ENCODE measurements at places on chromosomes 3 and 15.

- DNase-seq = no peak
Observed at GRCh38 chr15:69734699-69735098, 282.1 kb downstream of the RPLP1 start.

GRCh38 chr15:75928680-75929608, 25.3 kb downstream of the FBXO22 start:
- DNase-seq = no peak

- DNase-seq = no peak
Observed at GRCh38 chr3:28050885-28051284, 190.5 kb upstream of the CMC1 start.

DNA sequence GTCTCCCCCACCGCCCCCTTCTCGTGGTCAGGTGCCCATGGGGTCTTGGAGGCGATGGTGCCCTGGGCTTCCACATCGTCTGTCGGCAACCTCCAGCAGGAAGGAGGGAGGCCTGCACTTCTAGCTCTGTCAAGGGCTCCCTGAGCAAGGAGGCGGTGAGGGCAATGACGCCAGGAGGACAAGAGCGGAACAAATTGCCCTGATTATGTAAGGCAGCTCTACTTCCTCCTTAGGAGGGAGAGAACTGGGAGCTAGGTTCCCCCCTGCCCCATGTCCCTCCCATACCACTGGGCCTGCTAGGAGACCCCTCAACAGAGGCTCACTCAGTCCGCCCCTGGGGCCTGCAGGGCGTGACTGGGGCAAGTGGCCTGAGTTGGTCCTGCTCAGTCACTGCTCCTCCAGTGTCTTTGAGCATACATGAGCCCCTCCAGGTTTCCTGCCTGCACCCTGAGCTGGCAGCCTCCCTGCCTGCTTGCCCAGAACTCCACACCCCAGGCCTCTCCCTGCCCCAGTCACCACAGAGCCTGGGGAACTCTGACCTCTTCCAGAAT, 56.1 kb downstream of the CACNA2D2 start:
- DNase-seq = no peak

DNA sequence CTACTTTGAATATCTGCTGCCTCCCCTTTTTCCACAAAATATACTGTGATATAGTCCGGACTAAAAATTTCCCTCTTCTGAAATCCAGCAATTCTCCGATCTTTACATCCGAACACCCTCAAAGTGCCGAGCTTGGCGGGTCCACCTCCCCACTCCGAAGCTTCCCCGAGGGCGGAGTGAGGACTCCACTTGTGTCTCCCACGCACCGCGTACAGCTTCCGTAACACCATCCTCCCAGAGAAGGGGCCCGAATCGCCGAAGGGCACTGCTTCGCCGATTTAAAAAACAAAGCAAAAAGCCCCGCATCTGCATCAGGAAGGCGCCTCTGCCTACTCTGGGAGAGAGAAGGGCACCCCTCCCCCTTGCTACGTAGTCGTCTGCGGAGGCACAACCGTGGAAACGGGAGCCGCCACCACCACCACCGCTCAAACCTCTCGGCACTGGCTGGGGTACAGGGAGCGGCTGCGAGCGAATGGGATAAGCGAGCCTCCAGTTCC, 551 bp downstream of the NCBP2 start:
- peak; percentile 40 for DNase-seq

GRCh38 chr15:25903024-25903581, 40.0 kb upstream of the ATP10A start:
- DNase-seq = no peak

- DNase-seq = no peak
Observed at GRCh38 chr3:128782282-128783146, 56.5 kb downstream of the RAB7A start.

GRCh38 chr3:70393881-70394612, 81.6 kb upstream of the MDFIC2 start:
- no peak for DNase-seq

- DNase-seq = no peak
Observed at GRCh38 chr3:26345613-26346012, 277.0 kb upstream of the LRRC3B start.

DNA sequence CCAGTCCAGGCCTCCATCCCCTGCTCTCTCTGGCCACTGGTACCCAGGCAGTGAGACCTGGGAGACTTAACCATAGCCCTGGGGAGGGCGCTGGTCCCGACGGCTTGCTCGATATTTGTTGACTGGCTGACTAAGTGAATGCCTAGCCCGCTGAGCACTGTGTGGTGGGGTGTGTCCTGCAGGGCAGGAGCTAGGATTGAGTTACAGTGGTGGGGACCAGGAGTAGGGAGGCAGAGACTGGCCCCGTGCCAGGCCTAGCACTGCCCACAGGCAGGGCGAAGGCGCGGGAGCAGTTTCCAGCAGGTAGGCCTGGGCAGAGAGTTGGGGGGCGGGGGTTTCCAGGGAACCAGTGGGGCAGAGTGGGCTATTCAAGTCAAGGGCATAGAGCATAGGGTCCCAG, at the start of gene VILL:
TSS of gene VILL (plus strand) at position 260 of the 400 bp plus-strand sequence. CDS start 2,887 bp downstream, outside the sequence.
- DNase-seq = no peak

GRCh38 chr3:48157950-48158376, 30.3 kb downstream of the CDC25A start:
- peak; percentile 20 for DNase-seq

DNA sequence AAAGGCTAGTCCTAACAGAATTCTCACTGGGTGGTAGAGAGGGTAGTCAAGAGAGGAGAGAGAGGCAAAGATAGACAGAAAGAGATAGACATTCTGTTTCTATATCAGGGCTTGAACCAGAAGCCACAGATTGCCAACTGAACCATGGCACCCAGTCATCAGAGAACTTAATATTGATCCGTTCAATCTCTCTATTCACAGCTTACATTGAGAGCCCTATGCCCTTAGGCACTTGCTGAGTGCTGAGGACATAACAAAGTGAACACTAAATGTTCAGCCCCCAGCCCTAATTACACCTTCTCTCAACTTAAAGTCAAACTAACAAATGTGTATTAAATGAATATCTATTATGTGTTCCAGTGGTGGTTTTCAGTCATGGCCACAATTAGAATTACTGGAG, 124.1 kb downstream of the FILIP1L start:
- DNase-seq = no peak

DNA sequence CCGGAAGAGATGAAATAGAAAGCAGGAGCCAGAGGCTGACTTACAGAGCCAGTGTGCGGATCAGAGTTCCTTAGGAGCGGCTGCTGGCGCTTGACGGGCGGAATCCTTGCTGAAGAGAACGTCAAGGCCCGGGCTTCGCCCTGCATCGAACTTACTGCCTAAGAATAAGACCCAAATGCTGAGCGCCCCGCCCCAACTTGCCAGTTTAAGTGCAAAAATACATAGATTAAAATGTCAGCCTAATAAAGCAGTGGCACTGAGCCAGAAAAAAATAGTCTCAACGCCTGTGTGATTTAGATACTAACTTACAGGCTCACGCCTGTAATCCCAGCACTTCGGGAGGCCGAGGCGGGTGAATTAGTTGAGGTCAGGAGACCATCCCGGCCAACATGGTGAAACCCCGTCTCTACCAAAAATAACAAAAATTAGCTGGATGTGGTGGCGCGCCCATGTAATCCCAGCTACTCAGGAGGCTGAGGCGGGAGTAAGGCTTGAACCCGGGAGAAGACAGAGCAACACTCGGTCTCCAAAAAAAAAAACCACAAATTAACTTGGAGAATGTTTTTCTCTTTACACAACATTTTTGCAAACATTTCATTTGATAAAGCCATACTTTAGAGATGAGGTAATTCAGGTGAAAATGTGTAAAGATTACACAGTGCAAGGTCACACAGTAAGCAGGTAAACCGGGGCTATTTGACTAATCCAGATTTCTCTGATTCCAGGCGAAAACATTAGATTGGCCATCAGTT, 1.2 kb upstream of the UBP1 start:
- DNase-seq = no peak

DNA sequence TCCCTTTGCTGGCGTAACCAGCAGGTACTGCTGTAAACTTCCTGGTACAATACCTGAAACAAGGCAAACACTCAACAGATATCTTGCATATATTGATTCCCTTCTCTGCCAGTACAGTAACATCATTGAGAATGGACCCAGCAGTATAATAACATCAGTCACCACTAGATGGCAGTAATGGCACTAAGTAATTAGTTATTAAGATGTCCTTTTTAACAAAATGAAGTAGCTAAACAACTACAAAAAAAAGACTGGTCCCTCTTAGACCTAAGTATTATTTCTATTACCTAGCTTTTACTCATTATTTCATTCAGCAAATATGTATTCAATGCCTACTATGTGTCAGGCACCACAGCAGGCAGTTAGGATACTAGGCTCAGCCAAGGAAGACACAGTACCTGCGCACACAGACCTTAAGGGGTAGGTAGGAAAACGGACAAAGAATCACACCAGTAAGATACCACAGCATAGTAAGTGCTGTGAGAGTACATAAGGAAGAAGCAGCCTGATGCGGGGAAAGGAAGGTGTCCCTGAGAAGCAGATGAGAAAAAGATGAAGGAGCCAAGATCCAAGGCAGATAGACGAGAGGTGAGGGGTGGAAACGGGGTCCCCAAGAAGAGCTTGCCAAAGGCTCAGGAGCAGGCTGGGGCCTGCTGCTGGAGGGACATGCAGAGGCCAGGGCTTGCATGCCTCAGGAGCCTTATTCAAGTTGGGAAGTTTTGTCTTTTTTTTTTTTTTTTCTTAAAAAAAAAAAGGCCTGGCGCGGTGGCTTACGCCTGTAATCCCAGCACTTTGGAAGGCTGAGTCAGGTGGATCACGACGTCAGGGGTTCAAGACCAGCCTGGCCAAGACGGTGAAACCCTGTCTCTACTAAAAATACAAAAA, 102.7 kb upstream of the CHD2 start:
- DNase-seq = no peak

GRCh38 chr3:10244009-10244408, 4.2 kb upstream of the TATDN2 start:
- DNase-seq = no peak

- DNase-seq = no peak
Observed at GRCh38 chr15:62599791-62600777, 435.0 kb upstream of the C2CD4B start.

- no peak for DNase-seq
Observed at GRCh38 chr3:134378384-134378783, 4.1 kb upstream of the AMOTL2 start.

GRCh38 chr15:31173790-31174450, 72.4 kb upstream of the TRPM1 start:
- DNase-seq = no peak

DNA sequence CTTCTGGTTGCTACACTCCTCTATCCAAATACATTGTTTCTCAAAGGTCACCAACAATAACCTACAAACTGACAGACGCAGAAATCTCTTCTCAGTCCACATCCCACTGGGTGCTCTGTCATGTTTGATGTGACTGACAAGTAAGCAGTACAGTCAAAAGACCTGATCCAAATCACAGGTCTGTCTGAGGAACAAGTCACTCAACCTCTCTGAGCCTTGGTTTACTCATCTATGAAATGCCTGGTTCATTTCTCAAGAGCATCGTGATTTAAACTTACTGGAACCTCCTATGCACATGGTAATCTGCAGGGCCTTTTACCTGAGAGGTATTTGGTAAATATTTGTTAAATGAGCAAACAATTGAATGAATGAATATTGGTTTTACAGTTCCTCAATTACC, 5.5 kb downstream of the LRRC31 start:
- DNase-seq = no peak

- no peak for DNase-seq
Observed at GRCh38 chr3:39917065-39917773, 107.8 kb downstream of the MYRIP start.

- no peak for DNase-seq
Observed at GRCh38 chr15:69094124-69094921, 66.1 kb upstream of the GLCE start.

- DNase-seq = no peak
Observed at GRCh38 chr15:62840526-62841268, 201.8 kb upstream of the TPM1 start.

- DNase-seq = no peak
Observed at GRCh38 chr3:55854494-55854893, 367.4 kb upstream of the WNT5A start.

GRCh38 chr15:98823012-98823458, 174.7 kb downstream of the IGF1R start:
- no peak for DNase-seq

DNA sequence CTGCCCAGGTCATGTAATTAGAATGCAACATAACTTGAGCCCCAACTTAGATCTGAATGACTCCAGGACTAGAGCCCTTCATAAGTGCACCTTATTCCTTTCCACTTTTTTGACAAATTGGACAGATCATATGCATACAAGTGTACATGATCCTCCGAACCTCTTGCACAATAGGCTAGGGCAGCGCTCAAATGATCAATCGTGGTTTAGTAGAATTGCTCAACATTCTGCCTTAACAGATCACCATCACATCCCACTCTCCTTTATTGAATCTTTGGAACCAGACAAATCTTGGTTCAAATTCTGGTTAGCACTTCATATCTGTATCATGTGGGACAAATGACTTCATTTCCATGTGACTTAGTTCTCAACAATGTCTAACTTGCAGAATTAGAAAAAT, 106.8 kb upstream of the CDIN1 start:
- no peak for DNase-seq

GRCh38 chr15:65595960-65596359, 15.0 kb downstream of the INTS14 start:
- no peak for DNase-seq

- DNase-seq = no peak
Observed at GRCh38 chr3:99579246-99579645, 59.1 kb upstream of the COL8A1 start.

GRCh38 chr3:70608434-70608833, 296.0 kb upstream of the MDFIC2 start:
- DNase-seq = no peak

DNA sequence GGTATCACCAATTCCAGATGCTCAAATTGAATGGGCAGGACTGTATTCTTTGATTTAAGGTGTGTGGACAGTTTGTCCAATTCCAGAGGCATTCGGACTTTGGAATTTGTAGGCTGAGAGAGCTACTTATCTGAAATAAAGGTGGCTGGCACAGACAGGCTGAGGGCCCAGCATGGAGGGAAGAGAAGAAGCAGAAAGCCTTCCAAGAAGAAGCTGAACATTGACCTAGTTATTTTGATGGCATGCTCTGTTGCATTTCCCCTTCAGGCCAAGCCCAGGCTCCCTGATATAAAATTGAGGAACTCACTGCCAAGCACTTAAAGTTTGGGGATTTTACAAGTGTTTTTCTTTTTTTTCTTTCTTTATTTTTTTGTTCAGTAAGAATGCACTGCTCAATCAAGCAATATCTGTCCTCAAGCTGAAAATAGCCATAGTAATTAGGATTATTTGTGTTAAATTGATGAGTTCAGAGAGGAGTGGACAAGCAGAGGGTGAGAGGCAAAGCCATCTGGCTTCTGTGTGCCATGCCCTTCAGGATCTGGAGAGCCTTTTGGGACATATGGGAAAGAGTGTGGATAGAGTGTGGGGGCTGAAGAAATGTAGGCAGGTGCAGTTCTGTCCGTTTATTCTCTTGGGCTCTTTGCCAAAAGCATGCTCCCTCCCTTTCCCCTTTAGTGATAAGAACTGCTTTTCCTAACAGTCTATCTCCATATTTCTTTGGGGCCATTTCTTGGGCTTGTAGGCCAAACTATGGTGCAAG, 148.9 kb downstream of the OXSM start:
- DNase-seq = no peak

Measured in activated T-cell treated with anti-CD3 and anti-CD28 coated beads for 1 hour (primary cell).